CD4-positive, alpha-beta T cell treated with Interleukin-21 for 1 hour (primary cell): ENCODE measurements at places on chromosomes 1 and 21.
A peak's percentile ranks its signal among the peaks of the same experiment; 100 is the strongest.

GRCh38 chr1:240508201-240508600, 103.8 kb downstream of the GREM2 start:
- no peak for DNase-seq

DNA sequence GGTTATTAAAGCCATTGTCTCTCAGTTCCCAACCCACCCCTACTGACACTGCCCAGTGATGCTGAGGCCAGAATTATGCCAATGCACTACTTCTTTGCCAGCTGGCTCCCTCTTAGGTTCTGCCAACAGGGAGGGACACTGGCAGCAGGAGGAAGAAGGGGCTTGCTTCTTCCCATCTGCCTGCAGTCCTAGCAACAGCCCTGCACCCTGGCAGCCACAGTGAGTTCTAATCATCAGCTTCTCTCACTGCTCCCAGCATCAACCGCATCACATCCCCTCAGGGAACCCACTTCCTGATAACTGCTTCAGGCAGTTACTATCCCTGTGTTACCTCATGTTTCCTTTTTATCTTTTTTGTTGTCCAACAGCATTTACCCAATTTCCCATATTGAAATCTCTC, 86.2 kb downstream of the UBR4 start:
- peak; percentile 47 for DNase-seq

GRCh38 chr1:62407398-62408009, 29.3 kb upstream of the USP1 start:
- DNase-seq = peak; percentile 56

- no peak for DNase-seq
Observed at GRCh38 chr1:116559304-116559761, 11.5 kb downstream of the CD58 start.

- DNase-seq = peak; percentile 98
Observed at GRCh38 chr1:26233903-26234643, at the start of gene CEP85. Gene CEP85, plus strand, starts transcription at chr1:26234200. Its CDS starts 5,584 bp downstream, at chr1:26239784.

GRCh38 chr1:165793951-165794350, 25.3 kb upstream of the TMCO1 start:
- DNase-seq = no peak

GRCh38 chr1:206004826-206005225, 1.6 kb upstream of the RAB7B start:
- DNase-seq = no peak

- DNase-seq = no peak
Observed at GRCh38 chr1:227854189-227854588, 38.7 kb downstream of the PRSS38 start.

- DNase-seq = no peak
Observed at GRCh38 chr1:153626904-153627714, at the start of gene S100A13. Gene S100A13, minus strand, starts transcription at chr1:153627505. Its CDS starts 1,033 bp downstream, at chr1:153626472.

GRCh38 chr21:14773777-14774345, 227.7 kb upstream of the SAMSN1 start:
- peak; percentile 60 for DNase-seq

GRCh38 chr1:99539131-99539530, 106.8 kb upstream of the PALMD start:
- DNase-seq = no peak

DNA sequence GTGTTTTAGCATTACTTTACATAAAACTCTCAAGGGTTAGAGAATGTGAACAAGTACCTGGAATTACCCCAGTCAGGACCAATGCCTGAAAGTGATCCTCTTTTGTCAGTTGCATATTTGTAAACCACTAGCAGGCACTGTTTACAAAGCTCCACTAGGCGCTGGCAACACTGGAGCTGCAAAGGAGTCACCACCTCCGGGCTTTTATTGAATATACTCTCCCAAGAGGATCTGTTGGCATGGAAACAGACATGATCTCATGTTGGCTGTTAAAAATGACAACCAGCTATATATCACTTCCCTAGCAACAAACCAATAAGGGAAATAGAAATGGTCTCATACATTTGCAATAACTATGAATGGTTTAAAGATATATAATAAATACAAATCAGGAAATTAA, 116.0 kb downstream of the TTLL7 start:
- no peak for DNase-seq

DNA sequence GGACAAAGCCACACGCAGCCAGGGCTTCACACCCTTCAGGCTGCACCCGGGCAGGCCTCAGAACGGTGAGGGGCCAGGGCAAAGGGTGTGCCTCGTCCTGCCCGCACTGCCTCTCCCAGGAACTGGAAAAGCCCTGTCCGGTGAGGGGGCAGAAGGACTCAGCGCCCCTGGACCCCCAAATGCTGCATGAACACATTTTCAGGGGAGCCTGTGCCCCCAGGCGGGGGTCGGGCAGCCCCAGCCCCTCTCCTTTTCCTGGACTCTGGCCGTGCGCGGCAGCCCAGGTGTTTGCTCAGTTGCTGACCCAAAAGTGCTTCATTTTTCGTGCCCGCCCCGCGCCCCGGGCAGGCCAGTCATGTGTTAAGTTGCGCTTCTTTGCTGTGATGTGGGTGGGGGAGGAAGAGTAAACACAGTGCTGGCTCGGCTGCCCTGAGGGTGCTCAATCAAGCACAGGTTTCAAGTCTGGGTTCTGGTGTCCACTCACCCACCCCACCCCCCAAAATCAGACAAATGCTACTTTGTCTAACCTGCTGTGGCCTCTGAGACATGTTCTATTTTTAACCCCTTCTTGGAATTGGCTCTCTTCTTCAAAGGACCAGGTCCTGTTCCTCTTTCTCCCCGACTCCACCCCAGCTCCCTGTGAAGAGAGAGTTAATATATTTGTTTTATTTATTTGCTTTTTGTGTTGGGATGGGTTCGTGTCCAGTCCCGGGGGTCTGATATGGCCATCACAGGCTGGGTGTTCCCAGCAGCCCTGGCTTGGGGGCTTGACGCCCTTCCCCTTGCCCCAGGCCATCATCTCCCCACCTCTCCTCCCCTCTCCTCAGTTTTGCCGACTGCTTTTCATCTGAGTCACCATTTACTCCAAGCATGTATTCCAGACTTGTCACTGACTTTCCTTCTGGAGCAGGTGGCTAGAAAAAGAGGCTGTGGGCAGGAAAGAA, 8.1 kb downstream of the PSRC1 start:
- DNase-seq = no peak

DNA sequence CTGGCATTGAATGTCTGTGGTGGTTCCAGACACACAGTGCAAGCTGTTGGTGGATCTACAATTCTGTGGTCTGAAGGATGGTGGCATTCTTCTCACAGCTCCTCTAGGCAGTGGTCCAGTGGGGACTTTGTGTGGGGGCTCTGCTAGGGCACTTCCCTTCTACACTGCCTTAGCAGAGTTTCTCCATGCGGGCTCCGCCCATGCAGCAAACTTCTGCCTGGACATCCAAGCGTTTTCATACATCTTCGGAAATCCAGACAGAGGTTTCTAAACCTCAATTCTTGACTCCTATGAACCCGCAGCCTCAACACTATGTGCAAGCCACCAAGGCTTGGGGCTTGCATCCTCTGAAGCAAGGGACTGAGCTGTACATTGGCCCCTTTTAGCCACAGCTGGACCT, 43.0 kb downstream of the RGS18 start:
- no peak for DNase-seq

GRCh38 chr1:102724741-102725140, 383.6 kb downstream of the COL11A1 start:
- DNase-seq = no peak

DNA sequence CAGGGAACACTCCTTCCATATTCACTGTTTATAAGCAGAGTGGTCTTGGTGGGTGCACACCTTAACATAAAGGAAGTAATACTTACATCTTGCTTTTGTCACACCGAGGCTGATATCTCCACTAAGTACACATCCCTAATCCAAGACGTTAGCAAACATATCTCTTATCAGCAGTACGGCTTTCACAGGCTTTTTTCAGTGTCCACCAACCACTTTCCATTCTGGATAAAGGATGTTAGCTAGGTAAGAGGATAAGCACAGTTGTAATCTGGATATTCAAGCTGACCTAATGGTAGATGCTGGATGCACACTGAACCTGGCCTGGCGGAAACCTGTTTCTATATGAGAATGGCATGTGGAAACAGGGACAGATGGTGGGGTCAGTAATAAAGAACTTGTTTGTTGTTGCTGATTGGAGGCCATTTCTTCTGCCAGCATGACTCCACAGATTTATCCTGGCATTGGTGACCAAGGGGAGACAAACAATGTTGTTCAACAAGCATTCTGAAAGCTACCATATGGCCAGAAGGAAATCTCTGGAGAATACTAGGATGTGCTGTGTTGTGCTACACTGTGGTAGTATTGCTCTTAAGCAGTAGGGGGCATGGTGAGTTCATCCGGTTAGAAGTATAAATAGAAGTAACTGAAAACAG, 416.4 kb downstream of the PTBP2 start:
- DNase-seq = peak; percentile 21

GRCh38 chr1:67887146-67887545, 53.9 kb upstream of the GNG12 start:
- DNase-seq = no peak

GRCh38 chr1:108817016-108817415, 39.9 kb downstream of the AKNAD1 start:
- no peak for DNase-seq

GRCh38 chr1:192668409-192668983, 32.5 kb downstream of the RGS13 start:
- no peak for DNase-seq

GRCh38 chr1:50481142-50481736, 58.0 kb upstream of the DMRTA2 start:
- DNase-seq = no peak

DNA sequence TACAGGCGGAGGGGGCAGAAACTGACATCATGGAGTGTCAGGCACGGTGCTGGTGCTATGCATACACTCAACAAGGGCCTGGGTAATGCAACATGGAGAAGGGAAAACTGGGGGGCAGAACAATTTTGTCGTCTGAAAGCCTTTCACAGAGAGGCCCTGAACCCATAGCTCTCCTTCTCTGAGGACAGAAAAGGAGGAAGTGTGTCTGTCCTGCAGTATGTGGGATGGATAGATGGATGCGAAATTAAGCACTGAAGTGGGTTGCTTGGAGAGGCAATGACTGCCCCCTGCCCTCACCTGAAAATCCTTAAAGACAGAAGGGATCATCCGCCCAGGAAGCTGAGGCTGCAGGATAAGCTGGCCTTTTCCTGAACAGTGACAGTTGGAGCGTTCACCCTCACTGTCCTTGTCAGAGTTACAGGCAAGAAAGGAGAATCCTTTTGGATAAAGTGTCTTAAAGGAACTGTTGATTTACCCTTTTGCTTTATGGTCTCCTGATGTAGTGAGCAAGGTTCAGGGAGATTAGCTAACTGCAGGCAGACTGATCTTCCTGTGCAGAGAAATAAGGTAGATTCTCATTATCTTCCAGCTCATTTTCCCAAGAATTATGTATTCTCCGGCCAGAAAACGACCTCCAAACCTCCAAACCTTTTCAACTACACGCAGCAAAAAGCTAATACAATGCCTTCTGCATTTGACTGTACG, 1.6 kb upstream of the FAM20B start:
- DNase-seq = no peak

- DNase-seq = no peak
Observed at GRCh38 chr1:204166219-204166618, at the start of gene REN. Gene REN, minus strand, starts transcription at chr1:204166337. Its CDS starts 44 bp downstream, at chr1:204166293.
